ENCODE measurements at places on chromosomes 13 and 19.

DNA sequence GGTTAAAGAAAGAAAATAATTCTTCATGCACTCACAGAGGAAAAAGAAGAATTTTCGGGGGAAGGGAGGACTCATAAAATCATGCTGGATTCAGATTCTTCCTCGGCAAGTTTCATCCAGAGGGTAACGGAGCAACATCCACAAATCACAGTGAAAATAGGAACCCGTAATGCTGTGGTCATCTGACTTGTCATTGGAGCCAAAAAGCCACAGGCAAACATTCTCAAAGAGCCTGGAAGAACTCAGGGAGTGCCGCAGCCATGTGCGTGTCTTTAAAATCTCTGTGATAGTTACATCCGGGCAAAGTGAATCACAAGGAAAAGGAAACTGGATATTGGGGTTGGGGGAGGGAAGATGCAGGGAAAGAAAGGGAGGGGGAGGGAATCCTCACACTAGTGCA is 33.0 kb upstream of the VSTM2B start:
- no peak for DNase-seq

DNA sequence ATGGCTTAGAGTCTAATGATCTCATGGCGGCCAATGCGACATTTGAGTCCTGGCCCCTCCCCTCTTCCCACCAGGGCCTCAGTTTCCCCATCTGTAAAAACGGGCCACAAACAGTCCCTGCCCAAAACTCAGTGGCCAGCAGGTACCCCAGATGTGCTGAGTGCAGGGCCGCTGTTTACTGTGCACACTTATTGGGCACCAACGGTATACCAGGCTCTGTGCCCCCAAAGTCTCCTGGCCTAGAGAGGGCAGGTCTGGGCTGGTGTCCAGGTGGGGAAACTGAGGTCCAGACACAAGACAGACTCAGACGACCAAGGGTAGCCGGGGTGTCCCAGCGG is 23.6 kb upstream of the WDR18 start:
- no peak for DNase-seq

GRCh38 chr19:55537741-55538111 is 793 bp upstream of the SBK2 start:
- no peak for DNase-seq

- no peak for DNase-seq
Measured at GRCh38 chr13:49679246-49679645, 12.0 kb downstream of the EBPL start.

GRCh38 chr13:26476111-26476781 is 81.2 kb upstream of the WASF3 start:
- DNase-seq: no peak

DNA sequence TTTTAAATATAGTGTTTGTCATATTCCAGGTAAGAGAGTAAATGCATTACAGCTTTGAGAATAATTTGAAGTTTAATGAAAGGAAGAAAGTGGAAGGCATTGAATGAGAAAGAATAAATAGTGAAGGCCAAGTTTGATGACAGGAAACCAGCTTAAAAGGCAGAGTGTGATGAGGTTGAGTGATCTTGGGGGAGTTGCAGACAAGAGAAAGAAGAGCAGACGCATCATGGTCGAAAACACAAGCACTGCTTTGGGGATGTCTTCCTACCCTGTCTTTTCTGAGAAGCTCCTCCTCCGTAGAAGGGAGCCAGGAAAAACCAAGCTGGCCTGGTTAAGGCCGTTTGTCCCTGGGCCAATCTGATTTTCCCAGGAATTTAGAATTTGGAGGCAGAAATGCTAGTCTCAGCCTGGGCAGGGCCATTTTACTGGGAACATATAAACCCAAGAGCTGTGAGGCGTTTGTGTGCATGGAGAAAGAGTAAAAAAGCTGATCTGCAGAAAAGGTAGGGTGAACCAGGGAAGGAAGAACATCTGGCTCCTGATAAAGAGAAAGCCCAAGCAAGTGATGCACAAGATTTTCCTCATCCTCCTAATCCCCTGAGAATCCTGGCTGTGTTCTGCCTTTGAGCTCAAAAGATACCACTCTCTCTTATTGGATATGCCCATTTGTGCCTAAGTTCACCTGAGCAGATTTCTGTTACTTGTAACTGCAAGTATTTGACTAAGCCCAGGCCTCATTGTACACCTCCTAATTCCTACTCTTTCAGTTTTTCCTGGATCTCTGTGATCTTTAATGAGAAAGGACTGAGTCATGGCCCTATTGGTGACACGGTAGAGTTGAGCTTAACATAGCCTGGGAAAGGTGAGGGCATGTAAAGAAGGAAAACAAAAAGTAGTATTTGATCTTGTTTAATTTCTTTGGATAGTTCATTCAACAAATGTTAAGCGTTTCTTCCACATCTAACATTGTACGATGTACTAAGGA is 80.0 kb downstream of the WDFY2 start:
- no peak for DNase-seq

GRCh38 chr19:50409347-50409746 is 9.4 kb upstream of the SPIB start:
- DNase-seq: no peak

DNA sequence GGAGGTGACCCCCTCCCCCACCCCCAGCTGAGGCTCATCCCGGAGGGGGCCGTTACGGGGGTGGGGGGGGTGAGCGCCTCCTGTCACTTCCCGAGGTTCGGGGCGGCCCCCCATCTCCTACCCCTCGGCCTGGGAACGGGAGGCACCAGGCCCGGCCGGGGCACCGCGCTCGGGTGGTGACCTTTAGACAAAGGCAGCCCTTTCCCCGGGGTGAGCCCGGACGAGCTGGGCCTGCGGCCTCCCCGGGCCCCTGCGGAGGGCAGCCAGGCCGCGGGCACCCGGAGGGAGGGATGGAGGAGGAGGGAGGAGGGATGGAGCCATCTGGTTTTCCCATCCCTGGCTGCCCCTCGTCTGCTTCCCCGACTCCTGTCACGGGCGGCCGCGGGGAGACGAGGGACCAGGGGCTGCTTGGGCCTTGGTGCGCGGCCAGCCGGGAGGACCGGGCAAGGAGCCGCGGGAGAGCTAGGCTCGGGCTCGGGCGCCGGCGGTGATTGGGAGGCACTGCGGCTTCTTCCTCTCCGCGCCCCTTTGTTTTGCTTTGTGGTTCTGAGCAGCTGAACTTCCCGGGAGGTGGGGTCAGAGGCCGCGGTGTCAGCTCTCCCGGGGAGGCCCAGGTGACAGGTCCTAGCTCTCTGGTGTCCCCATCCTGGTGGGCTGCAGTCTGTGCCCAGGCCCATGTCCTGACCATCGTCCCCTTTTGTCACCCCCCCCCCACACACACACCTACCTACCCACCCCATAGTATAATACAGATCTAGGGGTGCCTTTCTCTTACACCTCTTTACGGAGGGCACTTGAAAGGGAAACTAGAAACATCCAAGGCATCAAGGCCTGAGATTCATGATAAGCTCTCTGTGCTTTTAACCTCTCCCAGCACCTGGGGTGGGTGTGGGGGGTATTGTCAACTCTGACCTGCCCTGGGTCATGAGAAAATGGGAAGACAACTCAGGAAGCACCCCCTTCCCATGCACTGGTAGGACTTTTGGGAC is 1.3 kb downstream of the BICRA start:
- DNase-seq: no peak

- no peak for DNase-seq
Measured at GRCh38 chr13:32852526-32852925, 163.7 kb upstream of the KL start.

Measured in thoracic aorta (tissue), 2 donors.